NCI-H510A (cell line): ENCODE measurements at places on chromosomes 1 and 21.
A peak's percentile ranks its signal among the peaks of the same experiment; 100 is the strongest.

GRCh38 chr1:27445177-27445936, 44.6 kb downstream of the WASF2 start:
- DNase-seq = no peak

DNA sequence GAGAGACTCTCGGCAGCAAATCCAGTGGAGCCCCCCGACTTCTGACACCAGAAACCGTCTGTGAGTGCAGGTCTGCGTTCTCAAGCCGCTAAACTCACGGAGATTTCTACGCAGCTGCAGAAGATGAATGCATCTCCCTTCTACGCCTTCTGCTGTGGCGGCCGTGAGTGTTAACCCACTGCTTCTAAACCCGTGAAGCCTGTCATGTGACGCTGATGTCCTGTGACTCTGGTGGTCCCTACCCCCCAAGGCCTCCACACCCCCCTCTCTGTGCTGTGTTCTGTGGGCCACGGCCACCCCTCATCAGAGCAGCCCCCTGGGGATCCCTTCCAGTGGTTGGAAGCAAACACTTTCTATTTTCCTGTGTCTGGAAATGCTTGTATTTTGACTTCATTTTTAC, 33.9 kb upstream of the COL18A1 start:
- DNase-seq = no peak

GRCh38 chr1:185733818-185734735, at the start of gene HMCN1:
HMCN1 (plus strand) TSS chr1:185734391; CDS start chr1:185734780, 389 bp downstream.
- peak; percentile 34 for DNase-seq

DNA sequence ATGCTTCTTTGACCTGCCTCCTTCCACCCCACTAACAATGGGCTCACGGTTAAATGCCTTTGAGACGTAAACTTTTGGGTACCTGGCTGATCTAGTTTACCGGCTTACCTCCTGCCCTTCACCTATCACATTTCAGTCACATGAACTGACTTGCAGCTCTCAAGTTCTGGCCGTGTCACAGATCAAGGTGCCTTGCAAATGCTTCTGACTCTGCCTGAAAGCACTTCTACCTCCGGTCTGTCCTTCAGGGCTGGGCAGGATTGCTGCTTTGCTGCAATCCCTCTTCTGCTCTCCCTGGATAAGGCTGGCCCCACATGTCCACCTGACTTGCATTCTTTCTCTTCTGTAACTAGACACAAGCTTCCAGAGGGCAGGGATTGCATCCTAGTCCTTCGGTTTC, 69.0 kb downstream of the GRIK1 start:
- no peak for DNase-seq

GRCh38 chr1:58396150-58396549, 150.4 kb downstream of the OMA1 start:
- DNase-seq = no peak

- DNase-seq = no peak
Measured at GRCh38 chr21:27565364-27565763, 598.5 kb upstream of the ADAMTS5 start.

- no peak for DNase-seq
Measured at GRCh38 chr1:64004451-64005025, 198.9 kb upstream of the UBE2U start.

GRCh38 chr1:111236806-111237205, 9.3 kb downstream of the CHI3L2 start:
- DNase-seq = no peak

GRCh38 chr1:185539277-185539943, 194.8 kb upstream of the HMCN1 start:
- DNase-seq = no peak

- DNase-seq = no peak
Measured at GRCh38 chr1:172480431-172480830, 36.6 kb upstream of the PIGC start.

DNA sequence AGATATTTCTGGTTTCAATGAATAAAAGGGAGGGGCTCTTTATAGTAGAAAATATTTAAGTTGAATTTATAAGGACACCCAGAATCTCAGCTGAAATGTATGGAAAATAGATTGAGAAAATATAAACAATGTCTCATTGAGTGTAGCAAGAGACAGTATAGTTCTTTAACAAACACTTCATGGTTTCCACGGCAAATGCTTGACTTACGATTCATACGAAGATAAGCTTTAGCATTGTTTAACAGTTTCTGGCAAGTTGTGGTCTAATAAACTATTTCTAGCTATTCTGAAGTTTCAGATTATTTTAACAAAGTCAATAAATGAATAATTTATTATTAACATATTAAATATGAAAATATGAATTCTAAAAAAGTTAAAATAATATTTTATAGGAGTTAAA, 1419.4 kb downstream of the KCNT2 start:
- DNase-seq = no peak

DNA sequence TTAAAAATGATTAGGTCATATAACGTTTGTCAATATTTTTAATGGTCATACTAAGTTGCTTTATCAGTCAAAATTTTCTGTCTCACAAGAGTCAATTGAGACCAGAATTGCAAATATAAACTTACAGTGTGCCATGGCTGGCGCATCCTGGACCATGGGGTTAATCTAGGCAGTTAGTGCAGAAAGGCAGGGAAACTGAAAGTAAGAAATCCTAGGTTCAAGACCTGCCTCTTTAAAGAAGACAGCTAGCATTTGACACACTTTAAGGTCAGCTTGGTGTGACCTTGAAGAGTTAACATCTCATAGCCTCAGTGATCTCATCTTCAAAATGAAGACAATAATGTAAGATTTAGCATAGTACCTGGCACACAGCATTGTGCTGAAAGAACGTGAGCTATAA, 210.0 kb upstream of the DAB1 start:
- DNase-seq = no peak

DNA sequence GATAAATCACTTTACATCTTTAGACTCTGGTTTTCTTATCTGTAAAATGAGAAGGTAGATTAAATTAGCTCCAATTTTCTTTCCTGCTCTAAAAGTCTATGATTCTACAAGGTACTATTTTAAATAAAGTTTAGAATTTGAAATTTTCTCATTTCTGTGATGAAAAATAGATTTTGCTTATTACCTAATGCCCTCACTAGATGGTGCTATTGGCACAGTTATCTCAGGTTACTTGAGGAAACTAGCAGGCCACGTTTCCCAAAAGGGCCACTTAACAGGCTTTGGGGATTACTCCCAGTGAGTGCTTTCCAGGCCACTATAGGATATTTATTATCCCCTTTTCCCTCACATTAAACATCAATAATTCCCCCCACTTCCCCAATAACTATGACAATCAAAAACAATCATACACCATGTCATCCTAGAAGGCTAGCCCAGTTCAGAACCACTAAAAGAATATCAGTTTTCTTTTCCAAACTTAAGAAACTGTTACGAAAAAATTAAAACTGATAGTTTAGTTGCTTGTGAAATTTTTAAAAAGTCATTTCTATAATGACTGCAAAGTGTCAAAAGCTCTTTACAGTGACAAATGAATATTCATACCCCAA, 30.6 kb downstream of the OMA1 start:
- peak; percentile 43 for DNase-seq

- DNase-seq = no peak
Measured at GRCh38 chr1:228515200-228515834, 28.1 kb downstream of the RNF187 start.

DNA sequence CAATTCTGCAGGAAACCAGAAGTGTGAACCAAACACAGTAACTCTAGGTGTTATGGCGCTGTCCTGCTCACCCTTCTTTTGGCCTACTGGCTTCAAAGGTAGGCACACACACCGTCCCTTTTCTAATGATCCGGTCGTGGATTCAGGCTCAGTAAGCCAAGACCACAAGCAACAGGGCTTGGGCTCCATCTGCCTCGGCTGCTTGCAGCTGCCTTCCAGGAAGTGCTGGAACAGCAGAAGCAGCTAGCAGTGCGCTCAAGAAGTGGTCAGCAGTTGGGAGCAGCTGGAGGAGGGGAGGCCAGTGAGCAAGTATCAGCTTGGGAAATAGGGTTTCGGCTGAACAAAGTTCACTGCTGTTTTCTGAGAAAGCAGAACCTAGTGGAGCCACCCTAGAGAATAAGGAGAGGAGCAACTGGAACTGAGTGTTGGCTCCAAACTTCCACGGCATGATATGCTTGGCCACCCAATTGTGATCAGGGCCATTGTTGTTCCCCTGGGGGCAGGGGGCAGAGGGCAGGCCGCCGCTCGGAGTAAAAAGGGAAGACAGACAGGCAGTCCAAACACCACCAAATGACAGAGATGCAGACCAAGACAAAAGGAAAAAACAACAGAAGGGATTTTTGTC, 173.4 kb downstream of the TOMM20 start:
- peak; percentile 59 for DNase-seq

- DNase-seq = no peak
Measured at GRCh38 chr1:19250629-19251304, 557 bp downstream of the EMC1 start.

DNA sequence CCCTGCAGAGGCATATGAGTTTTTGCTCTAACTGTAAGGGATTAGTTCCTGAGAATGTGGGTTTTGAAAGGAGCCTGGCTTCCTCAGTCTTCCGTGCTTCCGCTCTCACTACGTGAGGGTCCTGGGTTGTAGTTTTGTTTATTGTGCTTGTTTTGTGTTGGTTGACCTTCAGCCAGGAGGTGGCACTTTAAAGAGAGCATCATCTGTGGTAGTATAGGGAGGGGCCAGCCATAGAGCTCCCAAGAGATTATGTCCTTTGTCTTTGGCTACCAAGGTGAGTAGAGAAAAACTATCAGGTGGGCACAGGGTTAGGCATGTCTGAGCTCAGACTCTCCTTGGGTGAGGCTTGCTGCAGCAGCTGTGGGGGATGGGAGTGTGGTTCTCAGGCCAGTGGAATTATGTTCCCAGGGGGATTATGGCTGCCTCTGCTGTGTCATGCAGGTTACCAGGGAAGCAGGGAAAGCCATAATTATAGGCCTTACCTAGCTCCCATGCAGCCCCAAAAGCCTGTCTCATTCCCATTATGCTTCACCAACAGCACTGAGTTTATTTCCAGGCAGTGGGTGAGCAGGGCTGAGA, 23.5 kb downstream of the CYP4B1 start:
- no peak for DNase-seq

GRCh38 chr1:101200513-101200912, 36.3 kb upstream of the S1PR1 start:
- DNase-seq = no peak

GRCh38 chr1:31004231-31004621, 61.3 kb downstream of the PUM1 start:
- no peak for DNase-seq

- DNase-seq = no peak
Measured at GRCh38 chr1:1169429-1170214, 4.1 kb upstream of the TTLL10 start.

DNA sequence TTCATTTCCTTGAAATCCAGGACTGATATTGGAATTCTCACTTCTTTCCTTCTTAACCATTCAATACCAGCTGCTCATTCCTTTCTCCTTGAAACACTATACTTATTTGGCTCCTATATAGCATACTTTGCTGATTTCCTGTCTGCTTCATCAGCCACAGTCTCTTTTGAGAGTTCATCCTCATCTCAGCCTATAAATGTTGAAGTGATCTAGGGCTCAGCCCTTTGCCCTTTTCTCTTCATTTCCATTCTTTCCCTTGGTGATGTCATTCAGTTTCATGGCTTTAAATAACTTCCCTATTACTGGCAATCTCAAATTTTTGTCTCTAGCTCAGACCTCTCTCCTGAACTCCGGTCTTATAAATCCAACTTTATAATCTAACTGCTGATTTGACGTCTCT, 24.1 kb upstream of the RABGAP1L start:
- DNase-seq = no peak

GRCh38 chr1:43781574-43781973, 74.2 kb downstream of the ST3GAL3 start:
- no peak for DNase-seq

- peak; percentile 40 for DNase-seq
Measured at GRCh38 chr1:208803011-208803811, 559.0 kb upstream of the PLXNA2 start.

- DNase-seq = no peak
Measured at GRCh38 chr1:229161740-229162139, 109.2 kb upstream of the RAB4A start.

- no peak for DNase-seq
Measured at GRCh38 chr1:98975810-98976209, 28.9 kb downstream of the PLPPR5 start.

DNA sequence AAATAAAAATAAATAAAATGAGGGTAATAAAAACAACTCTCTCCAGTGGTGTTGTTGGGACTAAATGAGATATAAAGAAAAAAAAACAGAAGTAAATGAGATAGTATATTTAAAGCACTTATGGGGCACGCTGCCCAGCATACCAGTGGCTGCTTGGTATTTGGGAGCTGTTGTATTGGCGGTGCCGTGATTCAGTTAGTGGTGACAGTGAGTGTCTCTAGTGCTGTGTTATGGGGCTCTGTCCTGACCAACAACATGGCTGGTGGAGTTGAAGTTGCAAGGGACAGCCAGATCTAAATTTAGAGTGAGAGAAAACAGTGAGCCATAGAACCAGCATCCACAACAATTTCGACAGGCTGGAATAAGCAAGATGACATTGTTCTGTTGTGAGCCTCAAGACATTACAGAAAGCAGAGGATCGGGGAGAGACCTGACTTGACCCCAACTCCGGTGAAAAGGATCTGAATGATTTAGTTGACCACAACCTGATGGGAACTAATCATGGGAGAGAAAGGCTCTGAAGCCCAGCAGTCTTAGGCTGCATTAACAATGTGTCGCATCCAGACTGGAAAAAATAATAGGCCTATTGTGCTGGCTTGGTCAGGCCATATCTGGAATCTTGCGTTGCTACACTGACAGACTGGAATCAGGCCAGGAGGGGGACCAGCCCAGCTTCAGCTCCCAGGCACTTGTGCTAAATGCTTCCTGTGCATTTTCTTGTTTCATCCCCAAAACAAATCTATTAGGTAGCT, 2.4 kb upstream of the MFSD2A start:
- no peak for DNase-seq

DNA sequence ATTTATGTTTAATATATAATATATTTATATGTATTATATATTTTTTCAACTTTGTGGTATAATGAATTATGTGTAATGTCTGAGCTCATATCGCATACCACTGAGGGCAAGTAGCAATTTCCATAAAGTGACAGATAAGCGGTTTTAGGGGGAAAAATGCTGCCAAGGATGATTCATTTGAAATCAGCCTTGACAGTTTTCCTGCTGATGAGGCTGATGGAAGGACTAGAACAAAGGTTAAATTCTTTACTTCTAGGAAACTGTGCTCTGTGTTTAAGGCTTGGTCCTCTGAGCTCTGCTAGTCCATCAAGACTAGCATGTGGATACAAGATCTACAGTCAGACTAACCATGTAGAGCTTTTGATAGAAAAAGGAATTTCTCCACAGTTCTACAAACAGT, 19.3 kb upstream of the DDAH1 start:
- DNase-seq = no peak

DNA sequence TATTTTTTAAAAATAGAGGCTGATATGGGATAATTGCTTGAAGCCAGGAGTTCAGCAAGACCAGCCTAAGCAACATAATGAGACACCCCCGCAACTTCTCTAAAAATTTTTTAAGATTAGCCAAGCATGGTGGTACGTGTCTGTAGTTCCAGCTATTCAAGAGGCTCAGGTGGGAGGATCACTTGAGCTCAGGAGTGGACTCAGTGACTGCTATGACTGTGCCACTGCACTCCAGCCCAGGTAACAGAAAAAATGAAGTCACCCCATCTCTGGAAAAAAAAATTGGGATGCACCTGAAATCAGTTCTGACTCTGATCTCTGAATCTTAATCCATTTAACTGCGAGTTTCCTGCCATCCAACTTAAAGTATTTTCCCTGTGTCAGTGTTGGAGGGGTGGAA, 124.2 kb downstream of the MRPS6 start:
- DNase-seq = no peak

- DNase-seq = no peak
Measured at GRCh38 chr1:200415789-200416593, 6.2 kb upstream of the ZNF281 start.
